Nucleus accumbens (tissue), 56 donors: ENCODE measurements at places on chromosomes 6 and 20.

GRCh38 chr20:5297280-5298004 is 19.3 kb downstream of the PROKR2 start:
- DNase-seq: no peak

GRCh38 chr20:3646651-3647050 is 16.5 kb downstream of the GFRA4 start:
- DNase-seq: no peak

GRCh38 chr6:43682724-43683429 is 4.7 kb downstream of the MRPS18A start:
- no peak for DNase-seq

DNA sequence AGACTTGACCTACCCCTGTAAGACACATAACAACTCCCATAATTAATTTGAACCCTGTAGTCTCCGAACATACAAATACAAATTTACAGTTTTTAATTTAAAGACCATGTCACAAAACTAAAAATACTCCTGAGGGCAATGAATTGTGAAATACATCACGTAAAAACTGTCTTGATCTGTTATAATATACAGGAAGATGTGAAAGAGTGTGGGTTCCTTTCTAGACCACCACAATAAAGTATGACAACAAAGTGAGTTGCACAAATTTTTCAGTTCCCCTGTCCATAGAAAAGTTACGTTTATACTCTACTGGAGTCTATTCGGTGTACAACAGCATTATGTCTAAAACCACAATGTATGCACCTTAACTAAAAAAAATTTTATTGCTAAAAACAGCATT is 11.0 kb upstream of the BLOC1S5 start:
- DNase-seq: no peak

- no peak for DNase-seq
These were observed 217.4 kb upstream of the ECI2 start for GRCh38 chr6:4352731-4353130.

DNA sequence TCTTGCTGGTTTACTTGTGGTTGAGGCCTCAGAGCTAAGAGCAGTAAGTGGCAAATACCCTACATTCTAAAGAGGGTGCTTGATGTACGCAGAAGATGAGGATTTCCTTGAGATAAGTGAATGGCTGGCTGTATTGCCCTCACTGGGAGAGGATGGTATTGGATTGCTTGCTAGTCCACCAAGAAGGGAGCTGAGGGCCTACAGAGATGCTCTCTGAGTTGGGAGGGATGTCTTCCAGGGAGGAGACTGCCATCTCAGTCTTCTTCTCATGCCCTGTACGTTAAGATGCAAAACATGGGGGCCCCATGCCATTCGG is 669.1 kb downstream of the UTRN start:
- DNase-seq: no peak

DNA sequence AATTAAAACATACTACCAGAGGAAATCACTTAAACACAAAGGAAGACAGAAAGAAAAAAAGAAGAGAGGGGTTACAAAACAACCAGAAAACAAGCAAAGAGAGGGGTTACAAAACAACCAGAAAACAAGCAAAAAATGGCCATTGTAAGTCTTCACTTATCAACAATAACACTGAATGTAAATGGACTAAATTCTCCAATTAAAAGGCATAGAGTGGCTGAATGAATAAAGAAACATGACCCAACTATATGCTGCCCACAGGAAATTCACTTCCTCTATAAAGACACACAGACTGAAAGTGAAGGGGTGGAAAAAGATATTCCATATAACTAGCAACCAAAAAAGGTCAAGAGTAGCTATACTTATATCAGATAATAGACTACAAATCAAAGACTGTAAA is 180.0 kb downstream of the WDR27 start:
- no peak for DNase-seq

GRCh38 chr20:371755-372542 is 8.6 kb upstream of the TRIB3 start:
- no peak for DNase-seq

DNA sequence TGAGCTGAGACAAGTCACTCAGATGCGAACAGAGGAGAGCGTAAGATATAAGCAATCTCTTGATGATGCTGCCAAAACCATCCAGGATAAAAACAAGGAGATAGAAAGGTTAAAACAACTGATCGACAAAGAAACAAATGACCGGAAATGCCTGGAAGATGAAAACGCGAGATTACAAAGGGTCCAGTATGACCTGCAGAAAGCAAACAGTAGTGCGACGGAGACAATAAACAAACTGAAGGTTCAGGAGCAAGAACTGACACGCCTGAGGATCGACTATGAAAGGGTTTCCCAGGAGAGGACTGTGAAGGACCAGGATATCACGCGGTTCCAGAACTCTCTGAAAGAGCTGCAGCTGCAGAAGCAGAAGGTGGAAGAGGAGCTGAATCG is 9.5 kb upstream of the SNRNP48 start:
- no peak for DNase-seq

DNA sequence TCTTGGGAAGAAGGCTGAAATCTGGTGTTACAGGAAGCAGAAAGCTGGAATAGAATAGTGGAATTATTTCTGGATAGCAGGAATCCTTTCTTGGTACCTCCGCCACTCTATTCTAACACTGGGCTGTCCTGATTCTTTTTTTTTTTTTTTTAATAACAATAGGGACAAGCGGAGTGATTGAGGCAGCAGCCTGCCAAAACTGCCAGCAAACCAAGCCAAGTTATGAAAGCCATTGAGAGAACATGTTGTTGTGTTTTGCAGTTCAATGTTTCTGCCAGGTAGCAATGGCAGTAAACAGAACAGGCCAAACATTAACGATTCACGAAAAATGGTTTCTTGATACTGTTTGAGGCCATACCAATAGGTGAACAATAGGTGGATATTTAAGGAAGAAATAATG is 47.1 kb downstream of the SLC26A8 start:
- DNase-seq: no peak

GRCh38 chr6:108132863-108133262 is 33.0 kb upstream of the NR2E1 start:
- no peak for DNase-seq

DNA sequence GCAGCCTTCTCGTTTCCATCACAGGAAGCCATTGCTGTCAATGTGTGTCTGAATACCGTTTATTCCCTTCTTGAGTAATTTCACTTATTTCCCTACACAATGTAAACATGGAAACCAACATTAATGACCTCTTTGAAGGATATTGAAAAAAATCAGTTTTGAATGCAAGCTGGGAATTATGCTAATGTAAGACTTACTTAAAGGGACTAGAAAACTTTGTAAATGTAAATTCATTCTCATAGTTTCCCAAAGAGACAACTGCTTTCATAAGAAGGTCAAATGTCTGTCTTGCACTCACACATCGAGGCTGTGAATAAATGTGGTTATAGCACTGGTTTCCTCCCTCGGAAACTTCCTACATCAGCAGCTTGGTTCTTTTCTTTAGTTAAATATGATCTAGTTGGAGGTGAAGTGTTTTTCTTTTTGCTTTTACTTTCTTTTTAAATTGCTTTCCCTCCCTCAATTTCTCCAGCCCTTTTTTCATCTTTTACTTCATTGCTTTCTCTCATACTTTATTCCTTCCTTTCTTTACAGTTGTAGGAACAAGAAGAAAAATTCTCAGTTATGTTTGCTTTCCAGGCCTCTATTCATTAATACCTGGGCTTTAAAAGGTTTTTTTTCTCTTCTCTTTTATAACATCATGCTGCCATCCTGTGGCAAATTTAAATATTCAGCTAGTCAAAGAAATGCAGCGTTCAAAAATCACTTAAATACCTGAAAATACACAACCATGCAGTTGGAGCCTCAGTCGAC is 108.3 kb downstream of the TNFAIP3 start:
- no peak for DNase-seq

DNA sequence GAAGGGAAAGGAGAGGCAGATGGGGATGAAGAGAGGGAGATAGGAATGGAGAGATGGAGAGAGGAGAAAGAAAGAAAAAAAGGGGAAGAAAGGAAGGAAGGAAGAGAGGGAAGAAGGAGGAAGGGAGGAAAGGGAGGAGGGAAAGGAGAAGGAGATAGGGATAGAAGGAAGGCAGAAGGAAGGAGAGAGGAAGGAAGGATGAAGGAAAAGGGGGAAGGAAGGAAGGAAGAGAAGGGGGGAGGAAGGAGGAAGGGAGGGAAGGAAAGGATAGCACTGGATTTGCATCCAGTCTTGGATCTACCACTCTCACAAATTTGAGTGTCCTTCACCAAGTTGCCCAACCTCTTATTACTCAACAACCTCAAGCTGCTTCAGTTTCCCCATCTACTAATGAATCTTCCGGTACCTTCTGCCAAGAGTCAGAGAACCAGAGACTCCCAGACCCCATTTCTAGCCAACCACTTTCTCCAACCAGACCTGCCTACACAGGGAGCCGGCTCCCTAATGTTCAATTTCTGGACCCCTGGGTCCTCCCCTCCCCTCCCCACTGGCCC is 79.7 kb upstream of the FOXP4 start:
- no peak for DNase-seq

- no peak for DNase-seq
These were observed 622 bp upstream of the KIZ start for GRCh38 chr20:21125072-21125848.

- no peak for DNase-seq
These were observed 107.7 kb upstream of the PHACTR1 start for GRCh38 chr6:12608874-12609273.

DNA sequence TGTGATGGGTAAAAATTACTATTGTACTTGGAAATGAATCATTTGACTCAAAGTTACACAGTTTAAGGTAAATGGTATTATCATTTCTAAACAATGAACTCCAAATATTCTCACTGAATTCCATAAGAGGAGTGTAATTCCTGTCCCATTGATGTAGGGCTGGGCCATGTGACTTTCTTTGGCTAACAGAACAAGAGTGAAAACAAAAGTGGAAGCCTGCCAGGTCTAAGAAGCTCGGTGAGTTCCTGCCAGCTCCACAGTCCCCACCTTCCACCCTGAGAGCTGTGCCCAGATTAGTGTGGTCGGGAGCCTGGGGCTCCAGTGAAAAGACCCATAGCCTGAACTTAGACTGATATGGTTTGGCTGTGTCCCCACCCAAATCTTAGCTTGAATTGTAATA is 24.6 kb downstream of the TBXT start:
- DNase-seq: no peak

- no peak for DNase-seq
These were observed 208.6 kb upstream of the MCHR2 start for GRCh38 chr6:100202417-100203194.

DNA sequence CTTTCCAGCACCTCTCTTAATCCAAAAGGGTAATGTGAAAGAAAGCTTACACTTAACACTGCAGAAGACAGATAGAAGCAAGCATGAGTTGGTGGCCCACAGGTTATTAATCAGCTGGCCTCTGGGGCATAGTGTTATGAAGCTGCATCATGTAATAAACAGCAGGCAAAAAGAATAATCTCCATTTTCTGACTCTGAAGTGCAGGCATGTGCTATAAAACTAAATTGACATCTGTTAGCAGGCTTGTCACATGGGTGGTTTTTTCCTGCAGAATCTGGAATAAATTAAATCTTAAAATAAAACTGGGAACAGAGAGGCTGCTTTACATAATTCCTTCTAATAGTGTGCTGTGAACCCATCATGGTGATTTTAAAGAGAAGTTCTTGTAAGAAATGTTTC is 73.3 kb downstream of the METTL24 start:
- DNase-seq: no peak

GRCh38 chr20:24909861-24910260 is 39.2 kb upstream of the CST7 start:
- DNase-seq: no peak

DNA sequence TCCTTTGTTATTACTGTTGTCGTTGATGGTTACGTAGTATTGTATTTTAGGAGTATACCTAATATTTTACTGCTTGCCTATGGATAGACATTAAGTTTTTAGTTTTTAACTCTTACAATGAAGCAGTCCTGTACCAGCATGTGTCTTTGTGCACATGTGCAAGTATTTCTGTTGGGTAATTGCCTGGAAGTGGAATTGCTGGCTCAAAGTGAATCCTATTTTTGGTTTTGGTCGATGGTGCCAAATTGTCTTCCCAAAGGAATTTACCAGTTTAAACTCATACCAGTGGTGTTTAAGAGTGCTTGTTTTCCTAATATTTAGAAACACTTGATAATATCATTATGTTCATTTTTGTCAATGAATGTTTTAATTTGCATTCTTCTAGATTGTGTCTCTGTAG is 75.5 kb downstream of the ANKS1A start:
- no peak for DNase-seq

DNA sequence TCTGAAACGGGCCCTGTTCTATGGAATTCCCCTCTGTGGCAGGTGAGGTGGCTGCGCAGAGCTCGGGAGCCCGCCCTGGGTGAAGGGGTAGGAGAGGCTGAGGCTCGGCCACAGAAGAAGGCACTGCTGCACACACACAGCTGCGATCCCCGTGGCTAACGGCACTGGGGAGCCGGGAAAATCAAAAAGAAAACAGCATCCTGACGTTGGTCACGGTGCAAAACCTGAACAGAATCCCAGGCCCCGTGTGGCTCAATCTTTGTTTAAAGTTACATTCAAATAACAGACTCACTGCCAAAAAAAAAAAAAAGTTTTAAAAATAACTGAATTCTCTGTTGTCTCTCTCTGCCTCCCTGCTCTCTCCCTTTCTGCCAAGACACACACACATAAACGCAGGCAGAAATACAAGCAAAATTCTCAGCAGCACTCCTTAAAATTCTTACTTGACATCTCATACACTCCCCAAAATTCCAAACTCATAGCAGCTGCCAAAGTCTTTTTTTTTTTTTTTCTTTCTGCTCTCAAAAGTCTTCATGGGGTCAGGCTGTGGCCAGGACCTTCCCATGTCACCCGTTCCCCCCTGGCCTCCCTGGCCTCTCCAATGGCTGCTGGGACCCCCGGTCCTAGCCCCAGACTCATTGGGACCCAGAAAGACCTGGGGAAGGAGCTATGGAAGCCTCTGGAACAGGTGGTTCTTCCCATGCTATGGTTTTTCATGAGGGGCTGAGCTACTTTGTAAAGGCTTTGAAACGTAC is 248.8 kb downstream of the TTLL2 start:
- no peak for DNase-seq

- DNase-seq: no peak
These were observed 203.4 kb downstream of the PTPRT start for GRCh38 chr20:42986143-42986773.

GRCh38 chr6:154092326-154092962 is 53.4 kb downstream of the OPRM1 start:
- no peak for DNase-seq

- no peak for DNase-seq
These were observed 24.7 kb downstream of the PACSIN1 start for GRCh38 chr6:34490390-34491090.

GRCh38 chr20:59818911-59819310 is 114.5 kb downstream of the SYCP2 start:
- no peak for DNase-seq
